ENCODE measurements at places on chromosomes 16 and 17.
A peak's percentile ranks its signal among the peaks of the same experiment; 100 is the strongest.

DNA sequence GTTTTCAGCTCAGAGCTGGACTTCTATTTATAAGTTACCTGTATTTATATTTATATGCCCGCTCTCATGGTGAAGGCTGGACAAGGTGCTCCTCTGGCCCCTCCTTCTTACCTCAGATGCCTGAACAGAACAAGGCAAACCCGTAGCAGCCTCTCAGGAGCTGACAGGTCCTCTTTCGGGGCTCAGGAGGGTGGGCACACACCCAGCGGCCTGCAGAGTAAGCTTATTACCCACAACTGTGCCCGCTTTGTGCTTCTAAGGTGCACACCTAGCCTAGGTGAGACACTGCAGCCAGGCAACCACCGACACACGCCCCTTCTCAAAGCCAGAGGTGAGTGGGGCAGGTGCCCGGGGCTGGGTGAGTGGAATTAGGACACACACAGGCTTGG is 5.3 kb downstream of the NKIRAS2 start:
- no peak for DNase-seq

GRCh38 chr16:67674851-67675578 is 8.4 kb downstream of the C16orf86 start:
- DNase-seq, result no peak

GRCh38 chr17:18257982-18258355 is 569 bp downstream of the FLII start:
- peak; percentile 93 for DNase-seq

DNA sequence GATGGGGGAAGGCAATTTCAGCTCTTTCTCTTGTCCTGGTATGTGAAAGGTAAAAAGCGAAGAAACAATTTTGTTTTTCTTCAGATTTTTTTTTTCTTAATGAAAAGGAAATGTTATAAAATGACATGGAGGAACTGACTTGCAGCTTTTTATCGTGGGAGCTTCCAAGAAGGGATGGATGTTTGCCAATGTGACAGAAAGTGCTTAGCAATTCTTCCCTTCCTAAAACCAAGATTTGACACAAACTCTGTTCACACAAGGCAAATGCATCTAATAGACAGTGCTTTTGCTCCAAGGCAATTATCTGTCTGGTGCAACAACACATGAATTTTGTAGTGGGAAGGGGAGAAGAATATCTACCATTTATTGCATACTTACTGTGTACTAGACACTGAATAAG is 988.5 kb downstream of the CDH11 start:
- DNase-seq, result no peak

DNA sequence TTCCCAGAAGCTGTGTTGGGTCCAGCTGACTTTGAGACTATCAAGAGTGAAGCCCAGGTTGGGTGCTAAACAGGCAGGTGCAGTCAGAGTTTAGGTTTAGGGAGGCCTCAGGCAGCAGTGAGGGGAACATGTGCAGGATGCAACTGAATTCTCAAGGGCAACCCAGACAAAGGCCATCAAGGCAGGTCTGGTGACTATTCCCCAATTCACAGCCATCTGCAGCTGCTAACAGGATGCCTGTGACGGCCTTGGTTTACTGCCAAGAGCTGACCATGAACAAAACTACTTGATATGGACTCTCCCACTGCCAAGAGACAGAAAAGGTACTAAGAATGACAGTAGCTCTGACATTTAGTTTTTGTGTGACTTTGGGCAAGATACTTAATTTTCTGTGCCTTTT is 45.2 kb upstream of the BCAR1 start:
- peak; percentile 86 for DNase-seq

DNA sequence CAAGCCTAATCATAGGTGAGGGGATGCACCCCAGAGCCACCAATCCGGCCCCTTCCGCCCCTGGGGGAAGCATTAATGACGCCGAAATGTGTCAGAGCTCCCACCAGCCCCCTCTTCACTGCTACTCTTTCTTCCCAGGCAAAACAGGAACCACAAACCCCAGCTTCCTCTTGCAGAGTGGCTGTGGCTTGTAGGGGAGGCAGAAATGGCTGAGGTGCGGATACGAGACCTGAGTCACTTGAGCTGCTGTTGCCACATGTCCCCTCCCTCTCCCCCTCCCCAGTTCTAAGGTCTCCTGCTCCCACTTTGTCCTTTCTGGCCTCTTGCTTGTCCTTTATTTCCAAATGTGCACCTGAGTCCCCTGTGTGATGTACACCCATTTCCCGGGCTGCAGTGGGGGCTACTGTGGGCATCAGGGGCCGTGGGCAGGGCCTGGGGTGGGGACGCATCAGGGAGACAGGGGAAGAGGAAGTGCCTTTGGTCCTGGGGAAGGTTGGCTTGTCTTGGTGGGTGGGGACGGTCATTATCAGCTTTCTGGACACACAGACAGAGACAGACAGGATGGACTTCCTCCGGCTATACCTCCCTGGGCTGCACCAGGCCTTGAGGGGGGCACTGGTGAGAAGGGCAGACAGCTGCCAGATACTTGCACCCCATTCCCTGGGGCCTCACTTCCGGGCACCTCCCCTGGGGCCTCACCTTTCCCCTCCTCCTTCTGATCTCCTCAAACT is at the start of gene APOBR:
TSS of gene APOBR (plus strand) at position 523 of the 731 bp plus-strand sequence. CDS start at position 562, 39 bp downstream.
- DNase-seq, result peak; percentile 72

GRCh38 chr17:50087246-50087911 is 7.8 kb upstream of the PDK2 start:
- DNase-seq, result peak; percentile 76

DNA sequence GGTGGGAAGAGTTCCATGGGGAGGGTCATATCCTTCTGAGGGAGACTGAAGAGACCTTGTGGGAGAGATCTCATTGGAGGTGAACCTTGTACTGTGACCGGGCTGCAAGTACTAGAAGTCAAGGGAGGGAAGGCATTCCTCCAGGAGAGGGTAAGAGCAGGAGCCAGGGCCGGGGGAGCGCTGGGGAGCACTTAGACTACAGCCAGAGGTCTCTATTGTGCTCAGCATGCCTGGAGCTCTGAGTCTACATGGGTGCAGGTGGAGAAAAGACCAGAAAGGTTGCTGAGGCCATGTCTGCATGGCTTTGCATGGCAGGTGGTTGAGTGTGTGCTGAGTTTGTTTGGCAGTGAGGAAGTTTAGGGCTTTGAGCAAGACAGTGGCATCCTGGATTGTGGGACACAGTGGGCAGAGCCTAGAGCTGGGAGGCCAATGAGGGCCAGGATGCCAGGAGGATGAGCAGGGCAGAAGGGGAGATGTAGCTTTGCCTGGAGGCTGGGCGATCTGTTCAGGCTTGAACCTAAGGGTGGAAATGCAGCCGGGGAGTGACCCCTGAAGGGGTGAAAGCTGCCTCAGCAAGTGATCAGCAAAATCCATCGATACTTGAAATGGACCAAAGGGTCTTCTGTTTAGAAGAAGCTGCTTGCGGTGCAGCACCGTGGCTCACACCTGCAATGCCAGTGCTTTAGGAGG is 317.4 kb upstream of the TNRC6C start:
- no peak for DNase-seq

GRCh38 chr16:35308674-35309073 is 1849.3 kb downstream of the TP53TG3F start:
- DNase-seq, result no peak
